ENCODE measurements at places on chromosomes 3 and 15.
A peak's percentile ranks its signal among the peaks of the same experiment; 100 is the strongest.

DNA sequence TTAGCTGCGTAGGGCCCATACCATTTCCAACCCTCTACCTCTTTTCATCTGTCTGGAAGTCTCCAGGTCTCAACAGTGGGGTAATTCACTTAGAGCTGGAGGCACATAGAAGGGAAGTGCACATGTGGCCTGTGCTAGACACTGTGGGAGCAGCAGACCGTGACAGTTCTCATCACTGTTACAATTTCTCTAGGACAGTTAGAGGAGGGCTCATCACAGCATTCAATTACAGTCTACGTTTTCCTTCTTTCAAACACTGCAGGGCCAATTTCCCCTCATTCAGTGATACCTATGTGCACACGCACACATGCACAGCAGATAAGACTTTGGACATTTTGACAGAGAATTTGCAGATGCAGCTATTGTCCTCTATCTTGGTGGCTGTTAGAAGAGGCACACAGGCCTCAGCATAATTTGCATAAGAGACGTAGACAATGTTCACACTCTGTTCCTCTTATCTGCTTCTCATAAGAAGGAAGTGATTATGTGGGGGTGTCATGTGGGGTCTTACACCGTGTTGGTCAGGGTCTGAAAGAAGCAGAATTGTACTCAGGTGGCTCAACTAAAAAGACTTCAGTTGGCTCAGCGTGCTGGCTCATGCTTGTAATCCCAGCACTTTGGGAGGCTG, 12.6 kb upstream of the HRG start:
- DNase-seq = no peak

- DNase-seq = no peak
These were observed 61.6 kb downstream of the MEIS2 start for GRCh38 chr15:37038716-37039106.

- DNase-seq = no peak
These were observed 66.5 kb upstream of the SH3GL3 start for GRCh38 chr15:83380682-83381081.

- no peak for DNase-seq
These were observed 38.9 kb downstream of the ANO10 start for GRCh38 chr3:43582866-43583265.

DNA sequence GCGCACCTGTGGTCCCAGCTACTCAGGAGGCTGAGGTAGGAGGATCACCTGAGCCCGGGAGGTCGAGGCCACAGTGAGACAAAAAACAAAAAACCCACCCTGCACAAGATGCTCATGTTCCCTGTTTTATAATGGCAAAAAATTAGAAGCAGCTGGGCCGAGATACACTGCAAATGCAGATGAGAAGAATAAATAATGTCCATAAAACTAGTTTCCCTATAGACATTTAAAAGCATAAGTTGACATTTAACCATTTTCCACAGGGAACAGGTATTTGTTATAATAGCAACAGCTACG, 537 bp upstream of the SCAP start:
- no peak for DNase-seq

- peak; percentile 34 for DNase-seq
These were observed 868 bp upstream of the TMEM87A start for GRCh38 chr15:42273900-42274701.

DNA sequence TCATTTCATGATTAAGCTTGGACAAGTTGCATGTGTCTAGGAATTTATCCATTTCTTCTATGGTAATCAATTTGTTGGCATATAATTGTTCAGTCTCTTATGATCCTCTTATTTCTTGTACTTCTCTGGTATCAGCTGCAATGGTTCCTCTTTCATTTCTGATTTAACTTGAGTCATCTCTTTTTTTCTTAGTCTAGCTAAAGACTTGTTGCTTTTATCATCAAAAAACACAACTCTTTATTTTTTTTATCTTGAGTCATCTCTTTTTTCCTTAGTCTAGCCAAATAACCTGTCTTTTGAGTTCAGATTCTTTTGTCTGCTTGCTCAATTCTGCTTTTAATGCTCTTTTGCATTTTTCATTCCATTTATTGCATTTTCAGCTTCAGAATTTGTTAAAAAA, 37.3 kb downstream of the UBE3A start:
- no peak for DNase-seq

DNA sequence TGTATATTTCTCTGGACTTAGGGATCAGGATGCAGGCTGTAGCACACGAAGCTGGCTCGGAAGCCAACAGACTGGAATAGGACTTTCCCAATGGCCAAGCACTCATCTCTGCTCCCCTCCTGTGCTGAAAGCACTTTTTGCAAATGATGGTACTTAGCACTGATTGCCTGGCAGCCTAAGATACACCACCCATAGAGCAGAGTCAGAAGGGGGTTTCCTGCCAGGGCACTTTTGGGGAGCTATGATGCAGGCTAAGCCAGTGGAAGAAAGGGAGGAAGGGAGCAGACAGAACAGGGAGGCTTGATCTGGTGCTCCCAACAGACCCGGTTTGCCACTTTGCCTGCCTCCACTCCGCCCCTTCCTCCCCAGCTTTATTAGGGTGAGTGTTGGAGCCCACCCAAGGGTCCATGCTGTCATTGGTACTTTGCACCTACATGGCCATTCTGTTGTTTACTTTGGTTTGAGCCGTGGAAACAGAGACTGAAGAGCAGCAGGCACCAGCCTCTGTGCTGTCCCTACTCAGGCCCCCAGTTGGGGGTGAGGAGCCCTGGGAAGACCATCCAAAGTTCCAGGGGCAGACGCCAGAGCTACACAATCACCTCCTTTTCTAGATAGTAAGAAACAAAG, 15.9 kb downstream of the BSN start:
- DNase-seq = no peak

GRCh38 chr3:127175272-127175671, 17.7 kb upstream of the PRR23E start:
- no peak for DNase-seq

GRCh38 chr3:123688241-123688747, 103.4 kb upstream of the HACD2 start:
- peak; percentile 97 for DNase-seq

- DNase-seq = peak; percentile 70
These were observed 13.1 kb downstream of the FBXL22 start for GRCh38 chr15:63610209-63610841.

- no peak for DNase-seq
These were observed 330.7 kb upstream of the TRIM42 start for GRCh38 chr3:140347151-140347550.

DNA sequence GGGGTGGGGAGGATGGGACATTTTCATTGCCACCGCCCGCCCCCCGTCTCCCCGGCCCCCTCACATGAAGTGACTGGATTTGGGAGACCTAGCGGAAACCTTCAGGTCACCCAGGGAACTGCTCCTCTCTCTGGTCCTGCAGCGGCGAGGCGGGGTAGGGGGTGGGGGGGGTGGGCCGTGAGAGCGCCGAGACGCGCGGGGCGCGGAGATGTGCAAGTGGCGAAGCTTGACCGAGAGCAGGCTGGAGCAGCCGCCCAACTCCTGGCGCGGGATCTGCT, 712 bp upstream of the MME start:
- DNase-seq = no peak

- no peak for DNase-seq
These were observed 204.9 kb downstream of the CNTN4 start for GRCh38 chr3:2303566-2303965.

DNA sequence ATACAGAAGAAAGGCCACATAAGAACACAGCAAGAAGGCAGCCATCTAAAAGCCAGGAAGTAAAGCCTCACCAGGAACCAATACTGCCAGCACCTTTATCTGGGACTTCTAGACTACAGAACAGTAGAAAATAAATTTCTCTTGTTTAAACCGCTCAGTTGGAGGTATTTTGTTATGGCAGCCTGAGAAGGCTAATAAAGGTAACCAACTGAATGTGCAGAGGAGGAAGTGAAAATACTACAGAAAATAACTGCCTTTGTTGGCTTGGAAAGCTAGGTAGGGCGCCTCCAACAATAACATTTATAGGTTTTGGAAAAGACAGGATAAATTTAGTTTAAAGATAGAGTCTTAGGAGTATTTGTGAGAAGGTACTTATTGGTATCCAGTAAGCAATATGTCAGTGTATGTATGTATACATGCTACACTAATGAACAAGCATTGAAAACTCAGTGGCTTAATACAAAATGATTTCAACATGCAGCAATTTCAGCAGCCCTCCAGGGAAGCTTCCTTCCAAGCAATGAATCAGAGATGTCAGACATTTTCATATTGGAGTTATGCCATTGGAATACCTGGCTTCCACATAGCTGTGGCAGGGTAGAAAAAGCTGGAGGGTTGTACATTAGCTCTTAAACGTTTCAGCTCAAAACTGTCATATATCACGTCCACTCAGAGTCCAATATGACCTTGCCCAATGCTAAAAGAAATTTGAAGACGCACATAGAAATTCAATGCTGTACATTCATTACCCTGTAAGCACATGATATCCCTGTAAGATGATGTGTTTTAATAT, 48.9 kb downstream of the ZBBX start:
- no peak for DNase-seq

GRCh38 chr15:96089405-96090058, 241.0 kb upstream of the NR2F2 start:
- DNase-seq = no peak

DNA sequence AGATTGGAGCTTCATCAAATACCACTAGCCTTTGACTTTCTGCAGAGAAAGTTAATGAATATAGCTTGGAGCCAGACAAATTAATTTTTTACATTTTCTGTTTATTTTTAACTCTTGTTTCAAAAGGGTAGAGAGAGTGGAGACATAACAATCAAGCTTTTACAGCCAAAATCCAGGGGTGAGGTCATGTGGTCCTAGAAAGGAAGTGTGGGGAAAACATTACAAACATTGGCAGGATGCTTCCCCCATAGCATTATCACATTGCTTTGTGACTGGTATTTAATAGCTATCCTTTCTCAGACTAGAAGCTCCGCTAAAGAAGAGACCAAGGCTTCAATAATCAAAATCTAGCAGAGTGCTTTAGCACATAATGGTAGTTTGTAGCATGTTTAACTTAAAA, 46.4 kb upstream of the PHLDB2 start:
- DNase-seq = no peak

DNA sequence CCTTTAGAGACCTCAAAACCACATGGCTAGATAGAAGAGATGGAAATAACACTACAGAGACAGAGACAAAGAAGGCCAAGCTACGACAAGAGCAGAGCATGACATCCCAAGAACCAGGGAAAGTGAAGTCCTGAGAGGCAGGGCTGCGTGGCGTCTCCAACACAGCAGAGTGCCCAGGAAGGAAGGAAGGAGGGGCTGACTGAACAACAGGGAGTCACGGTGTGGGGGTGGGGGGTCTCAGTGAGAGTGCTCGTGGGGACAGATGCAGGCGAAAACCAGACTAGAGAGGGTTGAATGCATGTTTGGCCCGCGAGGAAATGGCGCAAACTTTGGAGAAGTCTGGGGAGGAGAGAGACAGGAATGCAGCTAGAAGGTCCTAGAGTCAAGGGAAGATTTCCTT, 44.0 kb downstream of the ADAMTS17 start:
- DNase-seq = no peak

- DNase-seq = peak; percentile 23
These were observed 287.5 kb downstream of the PTPRG start for GRCh38 chr3:61848885-61849284.

DNA sequence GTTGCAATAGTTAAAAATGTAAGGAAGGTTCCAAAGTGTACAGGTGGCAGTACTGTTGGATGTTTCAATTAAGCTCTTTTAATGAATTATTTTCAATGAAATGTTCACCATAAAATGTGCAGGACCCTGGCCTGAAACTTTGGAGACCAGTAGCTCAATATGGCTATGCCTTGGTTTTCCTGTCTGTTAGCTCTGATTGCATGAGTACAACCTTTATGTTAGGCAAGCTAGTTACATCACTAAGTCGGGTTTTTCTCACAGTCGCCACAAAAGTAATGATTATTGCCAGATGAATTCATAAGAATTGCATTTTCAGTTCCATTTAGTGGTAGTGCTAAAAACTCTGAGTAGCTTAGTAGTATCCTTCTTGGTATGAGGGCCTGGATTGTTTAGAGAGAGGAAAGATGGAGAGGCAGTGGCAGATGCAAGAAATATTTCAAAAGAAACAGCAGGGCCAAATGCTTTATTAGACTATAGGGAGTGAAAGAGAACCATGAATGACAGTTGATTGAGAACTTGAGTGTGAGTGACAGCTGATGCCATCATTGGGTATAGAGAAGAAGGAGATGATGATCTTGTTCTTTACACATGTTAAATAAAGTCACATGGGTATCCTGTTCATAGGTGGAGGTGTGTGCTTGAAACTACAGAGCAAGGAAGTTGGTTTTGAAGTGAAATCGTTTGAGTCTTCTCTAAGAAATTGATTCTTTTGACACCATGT, 109.5 kb downstream of the AKAP13 start:
- DNase-seq = no peak

DNA sequence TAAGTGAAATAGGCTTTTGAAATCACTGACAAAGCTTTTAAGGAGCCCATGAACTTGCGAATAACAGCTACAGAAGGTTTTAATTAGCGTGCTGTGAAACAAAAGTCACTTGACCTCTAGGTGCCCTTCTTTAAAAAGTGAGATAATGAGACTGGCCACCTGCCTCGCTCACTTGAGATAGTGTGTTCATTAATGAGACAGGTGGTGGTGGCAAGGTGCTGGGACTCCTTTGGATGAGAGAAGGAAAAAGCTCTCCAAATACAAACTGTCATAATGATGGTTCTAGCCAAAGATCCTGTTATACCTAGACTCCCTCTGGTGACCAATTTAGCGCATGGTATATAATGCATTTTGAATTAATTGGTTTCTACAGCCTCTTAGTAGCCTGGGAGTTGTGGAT, 22.7 kb upstream of the IREB2 start:
- DNase-seq = no peak

- DNase-seq = no peak
These were observed 201.1 kb upstream of the ADAMTS9 start for GRCh38 chr3:64888840-64889392.

GRCh38 chr3:144763878-144764454, 792.3 kb downstream of the DIPK2A start:
- no peak for DNase-seq

GRCh38 chr15:44340410-44340809, 51.9 kb downstream of the GOLM2 start:
- peak; percentile 66 for DNase-seq

DNA sequence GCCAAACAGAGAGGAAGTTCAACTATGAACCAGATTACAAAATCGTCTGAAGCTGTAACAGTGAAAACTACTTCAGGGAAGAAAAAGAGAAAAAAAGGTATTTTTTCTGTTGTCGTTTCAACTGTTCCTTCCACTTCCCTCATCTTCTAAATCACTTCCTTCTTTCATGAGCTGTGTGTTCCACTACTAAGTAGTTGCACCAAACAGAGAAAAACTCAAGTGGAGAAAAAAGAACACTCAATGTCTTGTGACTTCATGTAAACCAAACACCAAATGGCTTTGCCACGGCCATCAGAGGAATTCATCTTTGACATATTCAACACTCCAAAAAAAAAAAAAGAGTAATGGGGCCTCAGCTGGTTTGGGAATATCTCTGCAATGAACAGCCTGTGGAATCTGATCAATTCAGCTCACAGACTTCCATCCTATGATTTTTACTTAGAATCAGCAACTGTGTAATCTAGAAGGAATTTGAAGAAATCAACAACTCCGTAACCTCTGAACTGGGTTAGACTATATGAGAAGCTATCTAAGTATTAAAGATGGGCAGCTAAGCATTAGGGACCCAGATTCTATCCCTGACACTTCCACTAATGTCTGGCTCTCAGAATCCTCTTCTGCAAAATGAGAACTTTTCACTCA, 47.5 kb upstream of the RNF7 start:
- no peak for DNase-seq

GRCh38 chr15:67564021-67564967, 21.8 kb downstream of the MAP2K5 start:
- no peak for DNase-seq

All from non-pigmented ciliary epithelial cell (primary cell).